ENCODE measurements at places on chromosomes 5 and 9. TPM values are rescaled to one million over a fixed set of nuclear protein-coding genes. Genes with fewer than 3 reads are reported as not detected.

GABRA1 gene
- not detected for polyA plus RNA-seq

CPEB4 gene
- 5.9 TPM for polyA plus RNA-seq

NIM1K gene
- not detected for polyA plus RNA-seq

SLC24A2 gene
- polyA plus RNA-seq, result not detected

EGFL7 gene
- not detected for polyA plus RNA-seq

PHF24 gene
- polyA plus RNA-seq, result not detected

GRCh38 chr5:39518516-39518915, 93.7 kb upstream of the DAB2 start:
- DNase-seq, result no peak

DNA sequence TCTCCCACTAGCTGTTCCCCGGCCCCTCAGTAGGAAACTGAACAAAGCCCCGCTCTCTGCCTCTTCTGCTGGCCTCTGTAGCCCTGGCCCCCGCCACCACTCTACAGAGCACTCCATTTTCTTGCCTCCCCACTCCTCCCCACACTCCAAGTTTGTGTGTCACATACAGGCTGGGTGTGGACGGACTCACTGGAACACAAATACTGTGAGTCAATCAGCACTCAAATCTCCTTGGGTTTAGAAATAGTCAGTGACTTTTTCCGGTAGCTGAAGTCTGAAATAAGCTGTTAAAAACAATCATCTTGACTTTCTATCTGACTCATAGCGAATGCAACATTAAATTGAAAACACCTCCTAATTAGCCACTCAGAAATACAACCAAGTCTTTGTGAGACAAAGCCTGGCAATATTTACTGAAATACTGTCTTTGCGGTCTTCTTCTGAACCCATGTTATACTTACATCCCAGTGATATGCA, 122.5 kb downstream of the LHFPL2 start:
- DNase-seq, result no peak

- no peak for DNase-seq
Observed at GRCh38 chr5:28926422-28926821, 1888.0 kb upstream of the CDH9 start.

DNA sequence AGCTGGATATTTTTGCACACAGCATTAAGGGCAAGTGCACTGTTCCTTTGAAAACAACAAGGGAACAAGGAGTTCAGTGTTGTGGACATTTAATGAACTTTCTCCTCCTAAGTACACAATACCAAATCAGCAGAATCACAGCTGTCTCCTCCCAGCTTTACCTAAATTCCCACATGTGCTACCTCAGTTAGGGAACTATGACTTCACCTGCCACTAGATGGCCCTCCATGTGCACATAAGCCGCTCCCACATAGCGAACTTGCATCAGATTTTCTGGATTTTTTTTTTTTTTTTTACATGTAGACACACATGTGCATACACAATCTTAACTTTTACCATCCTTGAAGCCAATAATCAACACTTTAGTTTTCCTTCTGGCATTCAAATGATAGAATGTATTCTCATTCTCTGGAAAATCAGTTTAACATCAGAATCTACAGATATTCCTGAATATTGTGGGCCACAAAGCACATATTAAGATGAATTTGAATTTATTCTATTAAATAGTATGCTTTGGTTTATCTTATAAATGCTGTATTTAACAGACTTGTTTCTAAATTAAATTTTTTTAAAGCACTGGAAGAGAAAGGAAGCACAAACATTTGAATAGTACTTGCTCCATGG, 123.6 kb downstream of the PALM2AKAP2 start:
- DNase-seq, result peak; percentile 38

- DNase-seq, result no peak
Observed at GRCh38 chr5:17805227-17805825, 171.1 kb downstream of the TAF11L14 start.

GRCh38 chr5:60196385-60197113, 303.0 kb upstream of the PDE4D start:
- no peak for DNase-seq

GRCh38 chr5:171728686-171729085, 56.9 kb upstream of the SMIM23 start:
- no peak for DNase-seq

DNA sequence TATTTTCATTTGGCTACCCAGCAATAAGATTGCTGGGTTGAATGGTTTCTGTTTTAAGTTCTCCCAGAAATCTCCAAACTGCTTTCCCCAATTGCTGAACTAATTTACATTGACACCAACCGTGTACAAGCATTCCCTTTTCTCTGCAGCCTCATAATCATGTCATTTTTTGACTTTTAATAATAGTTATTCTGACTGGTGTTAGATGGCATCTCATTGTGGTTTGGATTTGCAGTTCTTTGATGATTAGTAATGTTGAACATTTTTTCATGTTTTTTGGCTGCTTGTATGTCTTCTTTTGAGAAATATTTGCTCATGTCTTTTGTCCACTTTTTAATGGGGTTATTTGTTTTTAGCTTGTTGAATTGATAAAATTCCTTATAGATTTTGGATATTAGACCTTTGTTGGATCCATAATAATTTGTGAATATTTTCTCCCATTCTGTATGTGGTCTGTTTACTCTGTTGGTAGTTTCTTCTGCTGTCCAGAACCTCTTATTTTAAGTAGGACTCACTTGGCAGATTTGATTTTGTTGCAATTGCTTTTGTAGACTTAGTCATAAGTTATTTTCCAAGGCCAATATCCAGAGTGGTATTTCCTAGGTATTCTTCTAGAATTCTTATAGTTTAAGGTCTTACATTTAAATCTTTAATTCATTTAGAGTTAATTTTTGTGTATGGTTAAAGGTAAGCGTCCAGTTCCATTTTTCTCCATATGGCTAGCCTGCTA, 793.7 kb downstream of the BRINP1 start:
- DNase-seq, result no peak

DNA sequence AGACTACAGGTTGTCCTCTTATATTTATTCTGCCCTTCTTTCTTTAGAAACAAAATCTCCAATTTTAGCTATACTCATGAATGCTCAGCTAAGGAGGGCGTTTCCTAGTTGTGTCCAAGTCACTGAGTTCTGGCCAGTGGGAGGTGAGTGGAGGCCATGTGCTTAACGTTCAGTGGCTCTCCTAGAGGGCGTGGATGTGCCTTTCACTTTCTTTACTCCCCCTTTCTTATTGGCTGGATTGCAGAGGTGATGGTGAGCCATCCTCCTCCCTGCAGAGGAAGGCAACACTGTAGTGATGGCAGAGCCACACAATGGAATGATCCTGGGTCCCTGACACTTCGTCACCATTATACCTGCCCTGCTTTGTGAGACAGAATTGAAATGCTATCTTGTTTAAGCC, 54.6 kb downstream of the ALG2 start:
- DNase-seq, result no peak

- DNase-seq, result no peak
Observed at GRCh38 chr9:71472400-71472799, 295.9 kb downstream of the CEMIP2 start.

- DNase-seq, result no peak
Observed at GRCh38 chr5:76718381-76718832, 2.5 kb downstream of the F2R start.

DNA sequence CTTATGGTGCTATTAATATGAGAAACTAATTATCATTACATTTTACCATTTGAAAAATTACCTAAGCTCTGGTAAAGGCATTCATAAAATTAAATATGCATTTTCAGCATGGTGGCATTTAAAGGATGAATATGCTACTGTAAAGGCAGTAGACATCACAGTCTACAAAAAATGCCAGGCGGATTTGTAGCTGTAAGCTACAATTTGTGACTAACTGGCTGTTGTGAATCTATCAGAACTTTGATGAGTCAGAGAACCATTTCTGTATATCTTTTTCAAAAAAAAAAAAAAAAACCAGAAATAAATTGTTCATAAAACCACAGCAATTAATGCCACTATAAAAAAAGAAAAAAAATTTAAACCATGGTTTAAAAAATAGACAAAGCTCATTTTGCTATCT, 186.3 kb downstream of the NFIB start:
- DNase-seq, result no peak

- DNase-seq, result peak; percentile 26
Observed at GRCh38 chr9:2026220-2026997, 11.3 kb downstream of the SMARCA2 start.

- no peak for DNase-seq
Observed at GRCh38 chr9:98834386-98834785, 26.9 kb downstream of the GALNT12 start.

- no peak for DNase-seq
Observed at GRCh38 chr5:135030956-135031812, 2.8 kb downstream of the PITX1 start.

DNA sequence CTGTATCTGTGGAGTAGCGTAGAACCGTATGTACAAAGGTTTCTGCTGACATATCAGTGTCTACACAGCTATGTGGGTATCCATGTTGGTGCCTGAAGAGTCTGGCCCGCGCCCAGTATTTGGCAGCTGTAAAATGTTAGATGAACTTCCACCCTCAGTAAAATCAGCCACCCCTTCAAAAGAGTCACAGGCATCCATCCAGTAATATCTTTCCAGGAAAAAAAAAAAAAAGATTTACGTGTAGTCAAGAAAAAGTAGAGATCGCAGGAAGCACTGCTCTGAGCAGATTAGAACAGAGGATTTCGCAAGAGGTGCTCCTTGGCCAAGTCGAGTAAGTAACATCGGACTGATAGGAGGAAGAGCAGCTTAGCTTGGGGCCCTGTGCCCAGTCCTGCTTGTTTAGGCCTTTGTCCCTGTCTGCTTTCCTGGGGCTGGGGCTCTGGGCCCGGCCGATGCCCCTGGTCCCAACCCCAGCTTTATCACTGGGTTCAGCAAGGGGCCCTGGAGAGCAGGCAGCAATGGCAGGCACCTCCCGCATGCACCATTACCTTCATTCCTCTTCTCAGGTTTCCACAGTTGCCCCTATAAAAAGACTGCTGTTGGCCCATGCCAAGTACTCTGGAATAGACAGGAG, 21.2 kb downstream of the DAPK1 start:
- no peak for DNase-seq

- peak; percentile 28 for DNase-seq
Observed at GRCh38 chr5:74685979-74686631, 1.1 kb downstream of the HEXB start.

GRCh38 chr5:141382469-141383294, at the start of gene PCDHGA7:
TSS of gene PCDHGA7 (plus strand) at chr5:141382742. CDS start at chr5:141382900, 158 bp downstream.
- DNase-seq, result peak; percentile 32

DNA sequence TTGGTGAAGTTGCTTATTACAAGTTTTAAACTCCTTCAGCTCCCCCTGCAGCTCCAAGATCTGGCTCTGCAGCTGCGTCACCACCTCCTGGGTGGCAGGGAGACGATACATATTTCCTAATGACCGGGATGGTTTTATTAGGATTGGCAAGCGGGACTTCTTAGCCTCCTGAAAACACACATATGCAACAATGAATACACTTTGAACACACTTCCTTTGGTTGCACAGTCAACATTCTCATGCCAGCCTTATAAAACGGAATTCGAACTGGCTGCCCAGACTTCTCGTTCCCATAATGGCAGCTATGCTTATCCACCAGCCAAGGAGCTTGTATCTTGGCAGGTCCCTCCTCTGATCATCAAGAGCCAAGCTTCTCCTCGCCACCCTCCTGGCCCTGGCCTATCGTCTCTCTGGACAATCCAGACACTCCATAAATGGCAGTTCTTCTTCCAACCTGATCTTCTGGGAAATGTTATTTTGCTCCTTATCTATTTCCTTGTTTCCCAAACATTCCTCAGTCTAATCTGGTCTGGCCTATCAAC, 131.9 kb downstream of the CDK5RAP2 start:
- no peak for DNase-seq

DNA sequence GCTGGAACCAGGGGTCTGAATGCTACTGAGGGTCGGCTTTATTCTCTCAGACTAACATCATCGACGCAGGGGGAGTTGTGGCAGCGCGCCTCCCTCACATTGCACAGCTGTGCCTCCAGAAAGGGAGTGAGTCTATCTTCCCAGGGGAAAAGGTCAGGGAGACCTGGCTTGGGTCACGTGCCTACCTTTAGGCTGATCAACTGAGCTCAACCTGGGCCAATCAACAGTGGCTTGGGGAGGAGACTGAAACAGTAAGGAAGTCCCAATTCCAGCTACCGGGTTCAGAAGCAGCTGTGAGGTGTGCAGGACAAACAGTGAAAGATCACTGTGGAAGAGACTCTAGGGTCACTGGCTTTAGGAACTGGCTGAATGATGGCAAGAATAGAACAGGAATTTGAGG, 14.3 kb downstream of the SNX30 start:
- DNase-seq, result no peak

- no peak for DNase-seq
Observed at GRCh38 chr9:38022203-38022895, 46.7 kb downstream of the SHB start.

GRCh38 chr5:142495531-142495930, 170.7 kb upstream of the SPRY4 start:
- DNase-seq, result no peak

GRCh38 chr9:128412120-128412790, 8.4 kb upstream of the CERCAM start:
- DNase-seq, result peak; percentile 40

- DNase-seq, result no peak
Observed at GRCh38 chr5:133226186-133226585, 174.4 kb downstream of the HSPA4 start.

DNA sequence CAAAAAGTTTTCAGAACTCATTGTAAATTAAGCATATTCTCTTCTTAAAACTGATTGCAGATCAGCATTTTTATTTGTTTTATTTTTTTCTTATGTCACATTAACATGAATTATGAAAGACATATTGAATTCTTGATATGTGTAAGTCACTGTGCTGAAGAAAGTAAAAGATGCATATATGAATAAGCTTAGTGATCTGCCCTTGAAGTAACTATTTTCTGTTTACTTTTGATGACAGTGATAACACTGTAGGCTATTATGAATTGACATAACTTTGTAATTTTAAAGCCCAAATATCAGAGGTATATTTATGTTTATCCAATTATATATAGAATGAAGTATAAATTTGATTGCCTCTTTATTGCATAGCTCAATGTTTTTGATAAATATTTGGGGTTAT, 8.8 kb downstream of the PRR16 start:
- no peak for DNase-seq

DNA sequence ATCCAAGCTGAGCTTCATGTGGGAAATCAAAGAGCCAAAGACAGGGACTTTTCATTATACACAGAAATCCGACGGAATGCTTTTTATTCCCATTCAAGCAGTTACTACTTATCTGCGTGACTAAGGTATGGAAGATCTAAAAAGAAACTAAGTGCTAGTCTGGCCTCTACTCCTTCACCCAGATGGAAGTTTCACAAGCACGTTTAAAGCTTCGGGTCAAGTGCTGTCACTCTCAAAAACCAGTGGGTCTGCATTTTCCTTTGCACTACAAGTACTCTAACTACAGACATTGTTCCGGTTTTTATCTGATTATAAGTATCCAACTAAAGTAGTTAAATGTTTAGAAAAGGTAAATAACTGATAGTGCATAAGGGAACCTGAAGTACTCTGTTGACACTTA, 13.7 kb upstream of the MTAP start:
- DNase-seq, result no peak

DNA sequence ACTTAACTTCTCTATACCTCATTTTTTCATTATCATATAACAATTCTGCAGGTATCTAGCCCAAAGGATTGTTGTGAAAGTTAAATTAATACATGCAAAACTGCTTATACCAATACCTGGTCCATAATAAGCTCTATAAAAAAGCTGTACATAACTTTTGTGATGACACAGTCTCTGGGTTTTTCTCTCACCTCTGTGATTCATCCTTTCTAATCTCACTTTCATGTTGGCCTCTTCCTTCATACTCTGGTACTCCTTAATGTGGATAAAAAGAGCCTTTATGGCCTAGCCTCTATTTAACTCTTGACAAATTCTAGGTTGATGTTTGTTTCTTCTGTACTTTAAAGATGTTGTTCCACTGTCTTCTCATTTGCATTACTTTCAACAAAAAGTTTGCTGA, 162.9 kb upstream of the ACOT12 start:
- DNase-seq, result no peak

All from immature natural killer cell (primary cell).